Activated CD4-positive, CD25-positive, alpha-beta regulatory T cell treated with anti-CD3 and anti-CD28 coated beads, Interleukin-2, amount 50 U/mL, for 16 hours (primary cell): ENCODE measurements at places on chromosomes 6 and 20.

GRCh38 chr6:85461798-85462170 lies 11.9 kb downstream of the NT5E start:
- no peak for DNase-seq

- DNase-seq = no peak
Measured at GRCh38 chr6:72580281-72580940, 41.5 kb upstream of the KCNQ5 start.

- DNase-seq = peak; percentile 11
Measured at GRCh38 chr6:14542670-14543366, 425.2 kb downstream of the CD83 start.

GRCh38 chr20:63775096-63775978 lies 35.8 kb downstream of the SLC2A4RG start:
- DNase-seq = no peak

DNA sequence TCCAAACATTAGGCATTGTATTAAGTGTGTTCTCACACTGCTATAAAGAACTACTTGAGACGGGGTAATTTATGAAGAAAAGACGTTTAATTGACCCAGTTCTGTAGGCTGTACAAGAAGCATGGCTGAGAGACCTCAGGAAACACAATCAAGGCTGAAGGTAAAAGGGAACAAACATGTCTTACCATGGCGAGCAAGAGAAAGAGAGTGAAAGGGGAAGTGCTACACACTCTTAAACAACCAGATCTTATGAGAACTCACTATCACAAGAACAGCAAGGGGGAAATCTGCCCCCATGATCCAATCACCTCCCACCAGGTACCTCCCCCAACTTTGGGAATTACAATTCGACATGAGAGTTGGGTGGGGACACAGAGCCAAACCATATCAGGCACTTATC lies 86.6 kb upstream of the TOP1 start:
- no peak for DNase-seq

GRCh38 chr6:37585523-37585905 lies 85.8 kb upstream of the CCDC167 start:
- DNase-seq = no peak

DNA sequence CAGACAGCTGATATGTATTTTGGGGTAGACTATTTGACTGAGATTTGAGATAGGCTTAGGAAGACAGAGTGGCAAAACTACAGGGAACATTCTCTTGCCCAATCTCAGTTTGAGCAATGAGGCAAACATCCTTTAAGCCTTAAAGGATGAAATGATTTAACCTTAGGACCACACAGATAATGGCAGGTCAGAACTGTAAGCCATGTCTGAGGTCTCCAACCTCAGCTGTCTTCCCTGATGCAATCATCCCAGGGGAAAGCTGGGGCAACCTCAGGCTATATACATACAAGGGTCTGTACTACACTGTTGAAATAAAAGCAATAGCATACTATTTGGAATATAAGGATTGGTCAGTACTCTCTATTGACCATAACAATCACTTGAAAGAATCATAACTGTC lies 83.8 kb upstream of the NUP153 start:
- no peak for DNase-seq

- DNase-seq = no peak
Measured at GRCh38 chr6:50259903-50260302, 210.2 kb upstream of the DEFB112 start.

GRCh38 chr6:97822632-97823031 lies 539.6 kb upstream of the MMS22L start:
- no peak for DNase-seq

DNA sequence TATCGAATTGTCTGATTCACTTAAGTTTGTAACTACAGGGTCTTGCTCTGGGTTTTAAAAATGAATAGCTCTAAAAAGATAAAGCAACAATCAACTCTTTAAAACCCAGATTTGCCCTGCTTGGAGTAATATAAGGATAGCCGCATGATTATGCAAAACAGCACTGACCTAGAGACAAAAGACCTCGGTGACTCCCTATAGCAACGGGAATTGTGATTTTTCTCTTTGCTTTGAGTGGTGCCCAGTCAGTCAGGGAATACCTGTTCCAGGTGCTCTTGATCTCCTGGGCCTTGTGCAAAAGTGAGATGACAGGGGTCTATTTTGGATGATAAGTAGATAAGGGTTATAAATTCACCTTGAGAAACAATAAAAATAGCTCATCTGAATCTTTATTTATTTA lies 336.3 kb upstream of the NOX3 start:
- no peak for DNase-seq

DNA sequence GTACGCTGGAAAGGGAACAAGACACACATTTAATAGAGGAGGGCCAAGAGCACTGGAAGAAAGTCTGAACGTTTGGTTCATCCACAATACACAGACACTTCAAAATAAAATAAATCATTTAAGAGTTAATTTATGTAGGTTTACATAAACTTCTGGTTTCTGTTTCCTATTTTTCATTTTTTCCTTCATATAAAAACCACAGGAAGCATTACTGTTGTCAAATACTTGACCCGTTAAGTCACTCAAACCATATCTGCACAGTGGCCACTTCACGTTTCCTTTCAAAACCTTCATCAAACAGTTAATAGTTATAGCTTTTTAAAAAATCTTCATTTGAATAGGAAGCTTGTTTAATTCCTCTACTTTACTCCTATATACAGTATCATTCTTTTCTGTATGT lies 257.6 kb upstream of the THEMIS start:
- DNase-seq = no peak

GRCh38 chr20:9068841-9069663 lies at the start of gene PLCB4:
TSS of gene PLCB4 (plus strand) at chr20:9069087. CDS start at chr20:9307815, 238,728 bp downstream.
- no peak for DNase-seq

DNA sequence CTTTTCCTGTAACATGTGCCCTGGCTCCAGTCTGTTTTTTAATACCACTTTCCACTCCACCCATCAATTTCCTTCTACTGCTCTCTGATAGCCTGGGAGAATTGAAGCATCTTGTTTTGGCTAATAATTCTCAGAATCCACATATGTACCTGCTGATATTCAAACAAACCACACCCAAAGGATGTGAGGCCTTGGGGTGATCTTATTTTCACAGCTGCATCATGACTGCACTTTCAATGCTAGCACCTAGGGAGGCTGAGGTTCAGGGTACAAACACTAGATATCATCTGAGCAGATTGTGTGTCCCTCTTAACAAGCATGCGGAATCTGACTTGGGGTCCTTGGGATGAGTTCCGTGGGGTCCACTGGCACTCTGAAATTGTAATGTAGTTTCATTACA lies 12.7 kb downstream of the FNDC1 start:
- DNase-seq = no peak
